Stimulated activated CD8-positive, alpha-beta memory T cell treated with anti-CD3 and anti-CD28 coated beads, Interleukin-7, amount 100 ng/mL, for 4 hours (primary cell): ENCODE measurements at places on chromosomes 5 and 9.

DNA sequence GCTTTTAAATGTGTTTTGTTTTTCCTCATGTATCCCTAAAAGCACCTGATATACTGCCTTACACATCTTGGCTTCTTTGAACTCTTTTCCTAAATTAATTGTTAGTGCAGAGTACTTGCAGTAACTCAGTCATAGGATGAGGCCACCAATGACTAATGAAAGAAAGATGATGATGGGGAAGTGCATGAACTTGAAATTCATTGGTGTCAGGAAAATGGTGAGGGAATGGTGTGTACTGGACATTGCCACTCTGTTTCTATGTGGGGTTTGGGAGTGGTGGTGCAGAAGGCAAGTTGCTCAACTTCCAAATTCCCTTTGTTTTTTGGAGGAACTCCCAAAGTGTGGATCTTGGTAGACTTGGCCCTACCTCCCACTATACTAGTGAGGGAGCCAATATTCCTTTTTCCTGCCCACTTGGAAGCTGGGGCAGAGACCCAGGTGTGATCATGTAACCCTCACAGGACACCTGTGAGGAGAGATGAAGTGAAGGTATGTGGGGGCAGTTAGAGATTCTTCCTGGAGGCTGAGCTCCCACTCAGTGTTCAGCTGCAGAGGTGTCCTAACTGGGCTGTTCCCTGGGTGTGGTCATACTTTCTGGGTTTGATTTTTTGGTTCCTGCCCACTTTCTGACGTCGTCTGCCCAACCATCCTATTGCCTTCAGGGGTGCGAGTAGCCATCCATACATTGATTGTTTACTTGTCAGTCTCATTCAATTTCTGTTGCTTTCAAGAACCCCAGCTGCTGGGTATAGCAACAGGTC is 298.5 kb downstream of the MAST4 start:
- DNase-seq: no peak

DNA sequence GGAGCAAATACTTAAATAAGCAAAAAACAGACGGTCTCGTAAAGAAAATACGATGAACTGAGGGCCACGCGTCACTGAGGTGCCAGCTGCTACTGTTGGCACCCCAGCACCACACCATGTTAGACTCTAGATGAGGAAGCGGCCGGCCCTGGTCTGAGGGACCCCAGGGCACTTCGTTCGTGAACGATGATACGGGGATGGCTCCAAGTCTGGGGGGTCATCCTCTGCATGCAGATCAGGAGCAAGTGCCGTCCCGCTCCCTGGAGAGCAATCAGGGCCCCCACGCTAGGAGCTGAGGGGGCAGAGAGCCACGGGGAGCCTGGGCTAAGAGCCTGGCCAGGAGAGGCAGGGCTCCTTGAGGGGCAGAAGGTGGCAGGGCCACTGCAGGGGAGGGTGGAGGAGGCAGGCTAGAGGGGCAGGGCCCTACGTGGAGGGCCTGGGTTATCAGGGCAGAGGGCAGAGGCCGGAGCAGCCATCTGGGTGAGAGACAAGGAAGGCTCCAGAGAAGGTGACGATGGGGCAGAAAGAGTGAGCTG is 24.1 kb downstream of the SARDH start:
- DNase-seq: no peak

GRCh38 chr5:19676895-19677294 is 311.1 kb downstream of the CDH18 start:
- DNase-seq: no peak

DNA sequence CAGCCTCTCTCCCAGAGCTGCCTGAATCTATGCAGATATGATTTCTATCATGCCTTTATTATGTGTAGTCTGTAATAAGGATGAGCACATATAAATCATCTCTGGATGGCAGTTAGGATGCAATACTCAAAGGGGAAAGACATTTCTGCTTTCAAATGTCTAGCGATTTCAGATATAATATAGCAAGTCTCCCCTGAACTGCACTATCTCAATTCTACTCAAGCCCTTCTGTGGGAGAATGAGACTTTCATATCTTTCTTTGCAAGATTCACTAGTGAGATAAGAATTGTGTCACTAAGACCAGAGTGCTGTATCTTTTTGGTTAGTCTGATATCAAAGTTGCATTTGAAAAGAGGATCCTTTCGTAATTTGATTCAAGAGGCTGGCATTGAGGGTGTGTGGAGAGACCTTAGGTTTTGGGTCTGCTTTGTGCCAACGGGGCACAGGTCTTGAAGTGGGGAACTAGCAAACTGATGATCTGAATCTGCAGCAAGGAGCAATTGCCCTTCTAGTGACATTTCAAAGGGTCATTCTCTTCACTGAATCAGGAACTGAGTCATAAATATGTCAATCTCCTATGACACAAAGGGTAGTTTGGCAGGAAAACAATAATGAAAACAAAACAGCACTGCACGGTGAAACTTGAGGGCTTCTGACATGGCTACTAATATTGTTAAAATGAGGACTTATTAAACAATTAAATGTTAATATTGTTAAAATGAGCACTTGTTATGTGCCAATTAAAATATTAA is 305.5 kb upstream of the CLINT1 start:
- no peak for DNase-seq

- no peak for DNase-seq
Measured at GRCh38 chr5:180553530-180553929, 37.8 kb downstream of the SCGB3A1 start.

DNA sequence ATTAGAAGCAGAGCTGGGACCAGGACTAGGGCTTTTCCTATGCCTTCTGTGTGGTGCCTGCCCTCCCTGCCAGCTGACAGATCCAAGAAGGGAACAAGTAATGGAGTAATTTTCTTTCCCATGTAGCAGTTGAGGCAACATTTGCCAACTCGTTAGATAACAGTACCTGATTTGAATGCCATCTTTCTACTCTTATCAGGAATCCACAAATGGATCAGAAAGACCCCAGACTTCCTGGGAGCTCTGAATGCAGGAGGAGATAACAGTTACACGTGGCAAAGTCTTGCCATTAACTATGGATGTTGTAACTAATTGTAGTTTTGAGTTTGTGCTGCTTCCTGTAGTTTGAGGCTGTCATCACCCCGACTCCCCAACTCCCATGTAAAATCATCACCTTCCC is 39.2 kb downstream of the RCL1 start:
- DNase-seq: no peak

- no peak for DNase-seq
Measured at GRCh38 chr5:140169410-140169809, 5.6 kb upstream of the CYSTM1 start.

GRCh38 chr5:164663198-164663989 is 1158.0 kb downstream of the MAT2B start:
- DNase-seq: no peak

DNA sequence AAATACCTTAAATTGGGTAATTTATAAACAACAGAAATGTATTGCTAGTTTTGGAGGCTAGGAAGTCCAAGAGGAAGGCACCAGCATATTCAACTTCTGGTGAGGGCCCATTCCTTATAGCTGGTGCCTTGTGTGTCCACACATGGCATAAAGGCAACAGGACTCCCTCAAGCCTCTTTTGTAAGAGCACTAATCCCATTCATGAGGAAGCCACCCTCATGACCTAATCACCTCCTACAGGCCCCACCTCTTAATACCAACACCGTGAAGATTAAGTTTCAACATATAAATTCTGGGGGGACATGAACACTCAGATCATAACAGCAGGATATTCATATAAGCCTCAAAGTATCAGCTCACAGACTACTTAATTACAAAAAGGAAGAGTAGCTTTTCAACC is 4.0 kb upstream of the PLAC8L1 start:
- DNase-seq: no peak

- DNase-seq: no peak
Measured at GRCh38 chr5:103280967-103281366, 22.4 kb downstream of the MACIR start.

GRCh38 chr9:76572151-76572550 is 113.2 kb downstream of the GCNT1 start:
- DNase-seq: no peak

GRCh38 chr5:74289238-74289637 is 351.3 kb downstream of the ENC1 start:
- DNase-seq: no peak

DNA sequence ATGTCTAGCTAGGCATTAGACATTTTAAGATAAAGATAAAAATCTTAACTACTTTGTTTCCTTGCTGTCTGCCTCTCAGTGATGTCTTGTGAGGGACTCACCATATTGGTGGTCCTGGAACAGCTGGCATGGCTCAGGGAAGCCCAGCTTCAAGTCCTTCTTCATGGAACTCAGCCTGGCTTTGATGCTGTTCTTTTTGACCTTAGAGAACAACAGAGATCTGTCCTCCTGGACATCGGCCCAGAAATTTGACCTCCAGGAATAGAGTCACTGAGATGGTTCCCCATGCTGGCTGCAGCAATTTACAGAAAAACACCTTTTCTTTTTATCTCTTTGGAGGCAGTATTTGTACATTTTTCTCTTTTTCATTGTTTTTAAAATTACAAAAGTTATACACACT is 235.5 kb upstream of the WWC1 start:
- no peak for DNase-seq

DNA sequence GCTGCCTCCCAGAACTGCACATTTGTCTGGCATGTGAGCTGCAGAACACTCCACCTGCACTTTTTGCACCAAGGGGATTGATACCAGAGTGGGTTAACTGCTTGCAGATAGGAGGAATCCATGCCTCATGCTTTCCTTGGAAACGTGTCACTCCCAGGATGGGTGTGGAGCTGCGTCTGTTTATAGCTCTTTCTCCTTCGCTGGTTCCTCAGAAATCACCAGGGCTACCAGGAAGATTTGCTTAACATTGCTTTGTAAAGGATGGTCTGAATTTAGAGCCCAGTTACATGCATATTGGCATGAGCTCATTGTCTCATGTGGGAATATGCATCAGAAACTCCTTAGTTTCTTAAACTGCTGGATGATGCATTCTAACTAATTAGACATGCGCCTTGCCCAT is 234.6 kb downstream of the GADD45G start:
- DNase-seq: no peak

GRCh38 chr9:89919171-89919681 is 314.4 kb downstream of the GADD45G start:
- DNase-seq: no peak

DNA sequence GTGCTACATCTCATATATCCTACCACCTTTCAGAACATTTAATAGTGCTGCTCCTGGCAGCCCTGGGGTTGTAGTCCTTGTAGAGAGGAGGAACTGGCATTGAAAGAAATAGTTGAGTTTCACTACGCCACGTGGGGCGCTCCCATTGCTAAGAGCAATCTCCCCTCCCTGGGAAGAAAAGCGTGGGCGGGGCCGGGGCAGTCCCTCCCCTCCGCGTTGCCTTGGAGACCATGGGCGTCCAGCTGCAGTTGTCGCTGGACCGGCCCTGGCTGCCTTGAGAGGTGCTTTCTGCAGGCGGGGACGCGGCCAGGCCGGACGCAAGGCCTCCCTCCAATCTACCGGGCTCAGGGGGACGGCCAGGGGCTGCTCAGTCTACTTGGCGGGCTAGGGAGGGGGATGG is 368 bp upstream of the CCDC180 start:
- no peak for DNase-seq
